ENCODE measurements at places on chromosomes 13 and 19.

GRCh38 chr13:110280231-110280813, 26.6 kb downstream of the COL4A1 start:
- no peak for DNase-seq

- DNase-seq: no peak
These were observed 687 bp downstream of the PLEKHA4 start for GRCh38 chr19:48867746-48868113.

GRCh38 chr19:1064661-1065605, 2.0 kb upstream of the ARHGAP45 start:
- DNase-seq: no peak

- no peak for DNase-seq
These were observed at the start of gene EHD2 for GRCh38 chr19:47713046-47714021. Gene EHD2, plus strand, starts transcription at chr19:47713422. Its CDS starts 3,191 bp downstream, at chr19:47716613.

DNA sequence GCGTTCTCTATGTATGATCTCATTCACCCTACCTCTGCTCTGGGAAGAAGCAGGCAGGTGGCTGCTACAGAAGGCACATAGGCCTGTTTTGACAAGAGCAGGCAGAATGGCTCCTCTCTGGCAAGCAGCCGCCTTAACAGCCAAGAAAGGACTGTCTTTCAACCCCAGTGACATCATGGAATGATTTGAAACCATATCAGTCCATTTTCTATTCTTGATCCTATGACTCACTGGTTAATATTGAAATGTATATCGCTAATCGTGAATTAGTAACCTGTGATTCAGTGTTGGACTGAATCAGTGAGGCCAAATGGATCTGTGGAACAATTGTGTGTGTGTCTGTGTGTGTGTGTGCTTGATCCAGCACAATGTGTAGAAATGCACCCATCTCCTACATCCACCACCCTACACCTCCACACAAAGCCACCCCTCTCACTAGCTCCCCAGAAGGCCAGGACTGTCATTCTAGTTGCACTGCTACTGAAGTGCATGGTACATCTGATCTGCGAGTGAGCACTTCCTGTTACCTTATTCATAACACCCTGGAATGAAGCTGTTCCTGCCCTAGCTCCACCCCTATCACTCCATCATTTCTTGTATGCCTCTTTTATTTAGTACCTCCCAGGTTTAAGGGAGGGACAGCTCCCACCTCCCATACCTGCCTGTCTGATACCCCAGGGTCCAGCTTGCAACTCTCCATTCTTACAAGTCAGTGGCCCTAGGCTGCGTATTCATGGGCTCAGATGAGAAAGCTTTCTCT, 460.0 kb downstream of the FOXO1 start:
- no peak for DNase-seq
